GM03348 (cell line): ENCODE measurements at places on chromosomes 1 and 21.

GRCh38 chr1:185341196-185341781, 24.2 kb upstream of the IVNS1ABP start:
- DNase-seq = no peak

- DNase-seq = no peak
Observed at GRCh38 chr1:163523375-163524029, 201.7 kb downstream of the NUF2 start.

DNA sequence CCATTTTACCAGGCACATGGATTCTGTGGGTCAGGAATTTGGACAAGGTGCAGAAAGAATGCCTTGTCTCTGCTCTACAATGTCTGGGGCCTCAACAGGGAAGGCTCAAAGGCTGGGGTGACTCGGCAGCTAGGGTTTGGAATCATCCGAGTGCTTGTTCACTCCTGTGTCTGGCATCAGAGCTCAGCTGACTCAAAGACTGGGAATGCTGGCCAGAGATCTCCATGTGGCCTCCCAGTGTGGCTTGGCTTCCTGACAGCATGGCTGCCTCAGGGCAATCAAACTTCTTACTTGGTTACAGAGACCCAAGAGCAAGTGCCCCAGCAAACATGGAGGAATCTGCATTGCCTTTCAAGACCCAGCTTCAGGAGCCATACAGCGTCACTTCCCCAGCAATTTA, 110.5 kb downstream of the TOMM20 start:
- DNase-seq = peak; percentile 82

DNA sequence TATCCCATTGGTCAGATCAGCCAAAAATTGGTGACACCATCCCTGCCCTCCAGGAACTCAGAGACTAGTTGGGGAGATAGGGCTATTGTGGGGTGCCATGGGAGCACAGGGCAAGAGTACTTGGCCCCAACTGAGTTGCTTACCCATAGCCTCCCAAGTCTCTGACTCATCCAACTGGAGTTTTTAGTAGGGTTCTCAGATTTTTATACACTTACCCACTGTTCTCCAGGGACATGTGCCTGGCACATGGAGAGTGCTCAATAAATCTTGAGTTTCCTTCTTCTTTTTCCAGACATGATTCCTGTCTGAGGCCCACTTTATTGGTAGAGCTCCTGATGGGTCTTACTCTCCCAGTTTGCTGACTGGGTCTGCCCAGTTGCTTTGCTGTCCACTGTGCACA, 56.7 kb downstream of the OVGP1 start:
- no peak for DNase-seq

GRCh38 chr21:42220138-42220701, 1.3 kb downstream of the ABCG1 start:
- peak; percentile 41 for DNase-seq

DNA sequence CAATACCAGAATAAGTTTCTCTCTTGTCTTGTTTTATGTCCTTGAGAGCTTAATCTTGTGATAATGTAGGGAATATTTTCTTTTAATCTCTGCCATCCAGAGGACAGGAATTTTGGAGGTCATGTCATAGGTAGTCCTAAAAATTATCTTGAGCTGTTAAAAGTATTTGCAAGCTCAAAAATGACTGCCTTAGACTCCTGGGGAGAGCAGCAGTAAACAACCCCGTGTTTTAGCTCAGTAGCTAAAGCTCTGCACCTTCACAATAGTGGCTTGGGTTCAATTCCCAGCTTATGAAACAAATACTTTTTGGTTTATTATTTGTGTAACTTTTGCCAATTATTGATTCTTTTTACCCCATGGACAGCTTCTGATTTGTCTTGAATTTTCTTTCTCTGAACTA, 99.4 kb upstream of the OLFM3 start:
- no peak for DNase-seq

DNA sequence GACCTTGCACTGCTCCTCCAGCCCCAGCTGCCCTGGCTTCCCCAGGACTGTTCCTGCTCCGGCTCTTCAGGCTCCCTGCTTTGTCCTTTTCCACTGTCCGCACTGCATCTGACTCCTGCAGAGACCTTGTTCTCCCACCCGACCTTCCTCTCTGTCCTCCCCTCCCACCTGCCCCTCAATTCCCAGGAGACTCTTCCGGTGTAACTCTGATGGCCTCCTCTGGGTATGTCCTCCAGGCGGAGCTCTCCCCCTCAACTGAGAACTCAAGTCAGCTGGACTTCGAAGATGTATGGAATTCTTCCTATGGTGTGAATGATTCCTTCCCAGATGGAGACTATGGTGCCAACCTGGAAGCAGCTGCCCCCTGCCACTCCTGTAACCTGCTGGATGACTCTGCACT, 550 bp downstream of the ACKR1 start:
- DNase-seq = no peak

DNA sequence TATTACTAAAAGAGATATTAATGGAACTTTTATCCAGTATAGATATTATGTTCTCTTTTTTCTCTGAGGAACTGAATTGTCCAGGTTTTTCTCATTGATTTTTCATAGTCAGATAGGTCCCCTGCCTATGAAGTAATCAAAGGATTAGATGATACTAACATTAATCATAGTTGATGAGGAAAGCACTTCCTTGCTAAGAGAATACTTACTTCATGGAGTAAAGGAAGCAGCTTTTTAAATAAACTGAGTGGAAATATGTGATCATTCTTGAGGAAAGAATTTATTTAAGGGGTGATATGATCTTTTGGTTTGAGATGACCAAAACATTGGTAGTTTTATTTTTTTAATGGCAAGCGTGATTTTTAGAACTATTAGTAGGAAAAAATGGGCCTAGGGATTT, 58.9 kb downstream of the SWT1 start:
- peak; percentile 2 for DNase-seq

DNA sequence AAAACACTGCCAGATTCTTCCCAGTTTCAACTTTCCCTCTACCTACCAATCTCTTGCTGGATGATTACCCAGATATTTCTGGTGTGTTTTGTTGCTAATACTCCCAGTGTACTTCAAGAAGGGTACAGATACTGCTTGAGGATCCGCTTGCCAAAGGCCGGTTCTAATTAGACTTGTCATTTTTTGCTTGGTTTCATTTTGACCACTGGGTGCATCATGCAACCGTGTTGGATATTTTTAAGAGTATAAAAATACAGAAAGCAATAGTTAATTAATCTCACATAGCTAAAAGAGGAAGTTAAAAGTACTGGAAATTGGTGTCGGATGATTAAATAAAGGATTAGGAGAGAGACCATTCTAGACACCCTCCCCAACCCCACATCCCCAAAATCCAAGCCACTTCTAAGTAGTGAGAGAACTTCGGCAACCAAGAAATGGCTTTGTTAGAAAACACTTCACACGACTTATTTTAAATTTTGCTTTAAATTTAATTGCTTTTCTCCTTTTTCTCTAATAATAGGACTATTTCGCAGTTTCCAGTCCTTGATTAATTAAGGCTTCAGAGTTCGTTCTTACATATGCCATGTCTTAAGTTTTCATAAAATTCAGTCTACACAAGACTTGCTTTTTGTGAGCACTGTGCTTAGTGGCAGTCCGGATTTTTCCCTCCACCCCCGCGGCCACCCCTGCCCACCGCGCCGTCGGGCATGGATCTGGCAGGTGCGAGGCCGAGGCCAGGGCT, 2.5 kb upstream of the CDKN2C start:
- DNase-seq = peak; percentile 33

DNA sequence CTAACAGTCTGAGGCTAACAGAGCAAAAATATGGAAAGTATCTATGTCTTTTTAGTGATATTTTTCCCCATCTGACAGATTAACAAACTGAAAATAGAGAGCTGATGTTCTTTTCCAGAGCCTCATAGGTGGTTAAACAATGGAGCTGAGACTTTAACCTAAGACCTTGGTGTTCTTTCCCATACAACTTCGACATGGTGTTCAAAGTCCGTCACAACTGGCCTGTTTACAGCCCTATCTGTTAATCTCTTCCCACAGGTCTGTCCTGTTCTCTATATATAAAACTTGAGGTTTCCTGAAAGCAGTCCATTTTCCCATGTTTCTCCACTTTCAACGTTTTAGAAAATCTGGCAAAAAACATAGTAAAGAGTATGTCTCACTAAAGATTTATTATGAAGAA, 395.7 kb downstream of the BRINP2 start:
- no peak for DNase-seq

- no peak for DNase-seq
Observed at GRCh38 chr1:233389893-233390292, 62.4 kb downstream of the MAP3K21 start.

DNA sequence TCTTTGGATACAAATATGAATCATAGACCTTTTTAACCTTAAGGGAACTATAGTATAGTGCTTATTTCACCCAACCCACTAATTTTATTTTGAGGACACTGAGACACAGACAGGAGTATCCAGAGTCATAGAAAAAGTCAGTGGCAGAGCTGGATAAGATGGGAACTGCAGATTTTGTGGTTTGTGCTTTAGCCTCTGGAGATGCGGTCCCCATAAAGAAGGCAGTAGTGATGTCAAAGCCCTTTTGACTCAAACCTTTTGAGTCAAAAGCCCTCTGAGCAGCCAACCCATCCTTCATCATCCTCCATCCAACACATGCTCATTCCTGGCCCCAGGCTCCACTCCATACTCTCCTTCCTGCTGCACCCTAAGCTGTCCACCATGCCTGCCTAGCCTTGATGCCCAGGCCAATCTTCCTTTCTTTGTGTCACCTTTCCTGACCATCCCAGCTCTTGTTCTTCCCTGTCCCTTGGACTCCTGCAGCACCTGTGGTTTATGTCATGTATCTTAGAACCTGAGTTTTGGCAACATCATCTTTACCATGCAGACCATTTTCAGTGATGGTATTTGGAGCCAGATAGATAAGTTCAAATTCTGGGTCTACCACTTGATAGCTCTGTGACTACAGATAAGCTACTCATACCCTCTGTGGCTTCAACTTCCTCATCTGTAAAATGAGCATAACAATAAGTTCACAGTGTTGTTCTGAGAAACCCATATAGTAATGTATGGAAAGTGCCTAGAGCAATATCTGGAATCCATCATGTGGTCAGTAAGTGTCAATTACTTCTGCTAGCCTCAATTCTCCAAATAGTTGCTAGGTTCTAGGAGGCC, 20.1 kb downstream of the SLAMF1 start:
- no peak for DNase-seq

- DNase-seq = no peak
Observed at GRCh38 chr1:159171254-159171687, at the start of gene CADM3. Gene CADM3, plus strand, starts transcription at chr1:159171615. Its CDS starts 151 bp downstream, at chr1:159171766.

DNA sequence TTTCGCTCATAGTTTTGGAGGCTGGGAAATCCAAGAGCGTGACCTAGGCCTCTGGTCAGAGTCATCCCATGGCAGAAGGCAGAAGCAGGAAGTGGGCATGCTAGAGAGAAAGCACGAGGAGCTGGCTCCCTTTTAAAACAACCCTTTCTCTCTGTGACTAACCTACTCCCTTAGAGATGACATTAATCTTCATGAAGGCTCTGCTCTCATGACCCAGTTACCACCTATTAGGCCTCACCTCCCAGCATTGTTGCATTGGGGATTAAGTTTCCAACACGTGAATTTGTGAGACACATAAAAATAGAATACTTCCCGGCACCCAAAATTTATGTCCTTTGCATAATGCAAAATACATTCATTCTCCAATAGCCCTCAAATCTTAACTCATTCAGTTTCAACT, 223.1 kb upstream of the ST6GALNAC5 start:
- no peak for DNase-seq

DNA sequence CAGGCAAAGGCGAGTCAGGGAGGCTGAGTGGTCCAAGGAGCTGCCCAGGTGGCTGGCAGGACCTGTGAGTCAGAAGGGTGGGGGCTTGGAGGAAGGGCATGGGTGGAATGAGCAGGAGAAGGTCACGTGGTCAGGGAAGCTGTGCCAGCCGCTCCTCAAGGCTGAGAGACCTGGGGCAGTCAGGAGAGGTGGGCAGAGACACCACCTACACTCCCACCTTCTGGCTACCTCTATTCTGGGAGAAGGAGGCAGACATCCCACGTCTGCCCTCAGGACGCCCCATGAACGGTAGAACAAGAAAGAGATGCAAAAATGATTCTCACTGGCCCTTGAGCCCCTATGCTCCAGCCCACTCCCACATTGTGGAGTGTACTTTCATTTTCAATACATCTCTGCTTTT, 151.8 kb upstream of the RAB4A start:
- no peak for DNase-seq

- no peak for DNase-seq
Observed at GRCh38 chr1:30383221-30383711, 340.1 kb downstream of the MATN1 start.

DNA sequence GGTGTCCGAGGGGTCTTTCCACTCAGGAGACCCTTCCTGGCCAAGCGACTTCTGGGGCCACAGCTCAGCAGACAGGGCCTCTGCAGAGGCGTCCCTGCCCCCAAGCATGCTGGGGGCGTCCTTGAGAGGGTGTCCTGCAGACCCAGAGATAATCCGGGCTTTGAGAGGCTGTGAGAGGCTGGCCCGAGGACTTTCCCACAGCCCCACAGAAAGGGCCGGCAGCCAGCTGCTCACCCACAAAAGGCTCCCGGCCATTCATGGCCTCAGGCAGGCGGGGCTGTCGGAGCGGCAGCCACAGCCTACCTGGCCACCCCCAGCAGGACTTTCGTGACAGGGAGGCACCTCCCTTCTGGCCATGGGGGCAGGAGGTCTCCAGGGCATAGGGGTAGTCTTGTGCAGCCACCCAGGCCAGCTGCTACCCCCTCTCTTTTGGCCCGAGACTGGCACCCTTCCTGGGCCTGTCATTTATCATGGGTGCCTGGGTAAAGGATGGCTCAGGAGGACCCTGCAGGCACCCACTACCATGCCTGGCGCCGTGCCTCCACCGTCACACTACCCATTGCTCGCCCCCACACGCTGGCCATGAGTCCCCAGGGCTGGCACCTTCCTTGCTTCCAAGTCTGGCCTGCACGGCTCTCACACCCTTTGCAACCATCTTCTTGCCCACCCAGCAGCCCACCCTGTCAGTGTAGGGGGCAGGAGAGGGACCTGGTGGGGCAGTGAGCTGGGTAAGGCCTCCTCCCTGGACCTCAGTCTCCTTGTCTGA, 11.1 kb upstream of the TNFRSF14 start:
- no peak for DNase-seq

DNA sequence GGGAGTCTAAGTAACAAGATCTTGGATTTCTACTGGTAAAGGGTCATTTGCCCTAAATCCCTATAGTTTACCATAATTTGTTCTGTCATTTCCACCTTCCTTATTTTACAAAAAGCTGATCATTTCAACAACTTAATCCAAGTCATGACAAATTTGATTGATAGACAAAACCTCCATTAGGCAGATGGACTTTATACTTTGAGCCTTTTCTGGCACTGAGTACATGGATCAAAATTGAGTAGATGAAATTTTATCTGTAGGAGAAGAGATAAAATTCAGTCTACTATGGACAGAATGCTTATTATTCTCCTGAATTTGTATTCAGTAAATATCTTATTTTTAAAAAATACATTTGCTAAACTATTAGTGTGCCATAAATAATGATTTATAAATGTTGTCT, 62.6 kb upstream of the NRIP1 start:
- no peak for DNase-seq

DNA sequence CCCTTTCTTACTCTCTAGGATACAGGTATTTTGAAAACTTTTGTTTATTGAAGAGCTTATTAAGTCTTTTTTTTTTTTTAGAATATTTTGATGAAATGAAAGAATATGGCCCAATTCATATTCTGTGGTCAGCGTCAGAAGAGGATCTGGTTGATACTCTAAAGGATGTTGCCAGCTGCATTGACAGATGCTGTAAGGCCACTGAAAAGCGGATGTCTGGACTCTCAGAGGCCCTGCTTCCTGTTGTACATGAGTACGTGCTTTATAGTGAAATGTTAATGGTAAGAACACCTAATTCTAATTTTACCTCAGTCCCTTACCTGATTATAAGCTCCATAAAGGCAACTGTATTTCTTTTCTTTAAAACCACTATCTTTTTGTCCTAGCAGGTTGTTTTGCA, 37.1 kb downstream of the SNX7 start:
- DNase-seq = no peak
